ENCODE measurements at places on chromosomes 1 and 21.
A peak's percentile ranks its signal among the peaks of the same experiment; 100 is the strongest.

GRCh38 chr1:211324992-211325775, 1.4 kb upstream of the TRAF5 start:
- DNase-seq, result no peak

DNA sequence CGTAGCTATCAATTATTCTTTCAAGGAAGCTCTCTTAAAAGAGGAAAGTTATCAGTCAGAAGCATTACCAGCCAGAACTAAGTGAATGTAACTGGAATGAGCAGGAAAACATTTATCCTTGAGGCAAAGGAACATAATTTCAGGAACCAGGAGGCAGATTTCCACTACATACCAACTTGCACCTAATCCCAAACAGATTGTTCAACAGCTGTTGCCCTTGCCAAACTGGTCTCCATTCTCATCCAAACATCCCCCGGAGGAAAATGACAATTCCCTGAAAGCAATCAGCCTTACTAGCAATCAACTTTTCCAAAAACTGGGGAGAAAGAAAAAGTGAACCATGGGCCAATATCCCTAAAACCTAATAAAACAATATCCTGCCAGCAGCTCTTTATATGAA, 35.0 kb downstream of the ENAH start:
- DNase-seq, result no peak

GRCh38 chr1:181206513-181206912, 118.0 kb downstream of the IER5 start:
- DNase-seq, result no peak

GRCh38 chr1:51973587-51974474, 16.7 kb downstream of the RAB3B start:
- DNase-seq, result no peak

GRCh38 chr1:28893403-28894102, 20.8 kb upstream of the EPB41 start:
- DNase-seq, result peak; percentile 36

DNA sequence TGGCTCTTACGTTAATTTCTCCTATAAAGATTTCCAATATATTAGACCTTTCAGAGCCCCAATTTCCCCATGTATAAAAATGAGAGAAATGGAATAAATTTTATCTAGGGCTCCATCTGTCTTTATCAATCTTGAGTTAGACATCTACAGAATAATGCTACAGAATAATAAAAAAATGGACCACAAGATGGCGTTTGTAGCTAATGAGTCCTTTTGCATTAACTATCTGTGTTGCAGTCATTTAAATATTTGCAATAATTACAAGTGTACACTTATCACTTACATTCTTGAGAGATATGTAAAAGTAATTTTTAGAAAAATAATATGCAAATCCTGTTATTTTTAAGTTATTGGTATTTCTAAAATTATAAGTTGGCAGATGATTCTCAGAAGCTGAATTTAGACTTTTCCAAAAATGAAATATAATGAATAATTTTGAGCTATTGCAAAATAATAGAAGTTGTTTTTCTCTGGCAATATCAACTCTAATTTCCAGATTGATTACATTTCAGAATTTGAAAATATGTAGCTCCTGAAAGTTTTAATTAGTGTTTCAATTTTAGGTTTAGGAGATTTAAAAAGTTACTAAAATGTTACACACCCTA, 87.7 kb downstream of the SNX7 start:
- DNase-seq, result peak; percentile 18

DNA sequence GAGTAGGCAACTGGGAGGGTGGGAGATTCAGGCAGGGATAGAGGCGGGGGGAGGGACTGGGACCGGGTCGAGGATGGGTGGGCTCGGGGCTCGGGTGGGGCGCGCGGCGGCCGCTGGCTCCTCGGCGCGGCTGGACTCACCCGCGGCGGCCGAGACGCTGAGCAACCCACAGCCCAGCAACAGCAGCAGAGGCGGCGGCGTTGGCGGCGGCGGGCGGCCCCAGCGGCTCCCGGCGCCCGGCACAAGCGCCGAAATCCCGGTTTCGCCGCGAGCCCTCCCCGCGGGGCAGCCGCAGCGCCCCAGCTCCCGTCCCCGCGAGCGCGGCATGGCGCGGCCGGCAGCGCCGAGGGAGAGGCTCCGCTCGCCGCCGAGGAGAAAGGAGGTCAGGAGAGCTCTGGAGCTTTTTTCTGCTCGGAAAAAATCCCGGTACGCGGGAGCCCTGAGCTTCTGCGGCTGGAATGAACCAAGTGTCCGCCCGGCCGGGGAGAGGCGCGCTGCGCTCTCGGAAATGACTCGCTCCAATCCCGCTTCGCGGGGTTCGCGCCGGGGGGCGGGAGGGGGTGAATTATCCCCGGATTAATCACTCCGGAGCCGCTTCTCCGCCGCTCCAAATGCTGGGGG, at the start of gene CSMD2:
TSS of gene CSMD2 (minus strand) at position 460 of the 621 bp plus-strand sequence. CDS start at position 327, 133 bp downstream.
- no peak for DNase-seq

DNA sequence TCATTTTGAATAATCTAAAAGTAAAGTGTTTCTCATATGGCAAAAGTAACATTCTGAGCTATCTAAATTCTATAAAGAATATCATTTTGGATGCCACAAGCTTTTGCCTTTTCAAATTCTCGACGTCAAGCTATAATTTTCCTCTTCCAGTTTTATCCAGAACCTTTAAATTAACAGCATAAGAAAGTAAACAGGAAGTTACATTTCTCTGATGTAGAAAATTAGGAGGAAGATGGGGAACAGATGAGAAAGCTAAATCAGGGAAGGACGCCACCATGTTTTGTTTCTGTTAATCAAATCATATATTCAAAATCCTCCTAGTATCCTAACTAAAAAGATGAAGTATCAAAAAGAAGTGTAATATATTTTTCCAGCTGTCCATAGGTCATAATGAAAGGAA, 8.8 kb upstream of the CAMSAP2 start:
- no peak for DNase-seq

- DNase-seq, result no peak
These were observed 842.2 kb downstream of the USP25 start for GRCh38 chr21:16572032-16572431.

- DNase-seq, result no peak
These were observed 21.5 kb downstream of the RPL5 start for GRCh38 chr1:92853299-92853698.

- DNase-seq, result no peak
These were observed 10.1 kb upstream of the SLC25A33 start for GRCh38 chr1:9529190-9529589.

DNA sequence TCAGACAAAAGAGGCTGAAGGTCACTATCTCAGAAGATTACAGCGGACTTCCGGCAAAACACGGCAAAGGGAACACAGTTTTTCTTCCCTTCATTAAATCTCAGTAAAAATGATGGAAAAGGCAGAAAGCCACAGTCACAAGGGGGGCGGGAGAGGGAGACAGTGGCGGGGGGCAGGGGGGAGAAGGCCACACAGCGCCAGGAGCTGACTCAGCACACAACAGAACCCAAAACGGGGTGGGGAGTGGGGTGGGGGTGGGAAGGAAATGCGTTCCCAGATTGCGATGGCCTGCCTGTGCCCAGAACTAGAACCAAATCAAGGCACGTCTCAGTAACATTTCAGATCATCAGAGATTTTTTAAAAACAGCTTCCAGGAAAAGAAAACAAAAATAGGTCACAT, 13.4 kb downstream of the CFAP74 start:
- no peak for DNase-seq

- no peak for DNase-seq
These were observed 118.0 kb upstream of the PAXBP1 start for GRCh38 chr21:32889596-32889995.

- no peak for DNase-seq
These were observed 56.4 kb downstream of the GRIK3 start for GRCh38 chr1:36977731-36978406.

DNA sequence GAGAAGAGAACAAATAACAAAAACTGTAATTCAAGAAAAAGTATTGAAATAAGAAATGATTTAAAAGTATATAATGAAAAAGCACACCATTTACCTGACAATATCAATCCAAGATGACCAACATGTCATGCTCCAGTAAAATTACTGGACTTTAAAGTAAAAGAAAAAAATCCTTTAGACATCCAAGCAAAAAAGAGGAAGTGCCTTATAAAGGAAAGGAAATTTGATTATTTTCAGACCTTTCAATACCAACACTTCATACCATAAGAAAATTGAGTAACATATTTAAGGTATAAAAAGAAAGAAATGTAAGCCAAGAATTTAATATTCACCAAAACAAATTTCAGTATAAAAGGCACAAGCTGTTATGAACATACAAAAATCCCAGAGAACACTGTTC, 46.2 kb upstream of the SSX2IP start:
- no peak for DNase-seq

GRCh38 chr1:66402194-66402593, 131.8 kb upstream of the SGIP1 start:
- DNase-seq, result peak; percentile 92

- no peak for DNase-seq
These were observed 46.8 kb downstream of the XCL1 start for GRCh38 chr1:168623003-168623828.

DNA sequence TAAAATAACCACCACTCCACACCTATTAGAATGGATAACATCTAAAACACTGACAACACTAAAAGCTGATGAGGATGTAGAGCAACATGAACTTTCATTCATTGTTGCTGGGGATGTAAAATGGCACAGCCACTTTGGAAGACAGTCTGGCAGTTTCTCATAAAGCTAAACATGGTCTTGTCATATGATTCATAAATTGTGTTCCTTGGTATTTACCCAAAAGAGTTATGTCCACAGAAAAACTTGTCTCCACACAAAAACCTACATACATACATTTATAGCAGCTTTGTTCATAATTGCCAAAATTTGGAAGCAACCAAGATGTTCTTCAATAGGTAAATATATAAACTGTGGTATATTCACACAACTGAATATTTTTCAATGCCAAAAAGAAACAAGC, 16.0 kb upstream of the XCL1 start:
- DNase-seq, result no peak

DNA sequence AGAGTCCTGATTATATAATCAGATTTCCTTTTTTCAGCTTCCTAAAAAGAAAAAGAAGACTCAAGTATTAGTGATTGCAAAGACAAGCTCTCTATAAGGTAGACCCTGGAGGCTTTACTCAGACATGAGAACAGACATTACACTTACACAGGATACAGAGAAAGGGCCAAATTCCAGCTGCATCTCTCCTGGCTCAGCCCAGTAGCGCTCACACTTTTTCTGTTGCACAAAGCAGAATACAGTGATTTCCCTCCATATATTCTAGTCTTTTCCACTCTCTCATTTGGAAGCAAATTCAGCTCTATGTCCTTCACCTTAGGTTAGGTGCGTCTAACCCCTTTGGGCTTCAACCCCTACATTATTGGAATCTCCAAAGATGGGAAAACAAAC, 15.1 kb downstream of the PTPN22 start:
- DNase-seq, result no peak

DNA sequence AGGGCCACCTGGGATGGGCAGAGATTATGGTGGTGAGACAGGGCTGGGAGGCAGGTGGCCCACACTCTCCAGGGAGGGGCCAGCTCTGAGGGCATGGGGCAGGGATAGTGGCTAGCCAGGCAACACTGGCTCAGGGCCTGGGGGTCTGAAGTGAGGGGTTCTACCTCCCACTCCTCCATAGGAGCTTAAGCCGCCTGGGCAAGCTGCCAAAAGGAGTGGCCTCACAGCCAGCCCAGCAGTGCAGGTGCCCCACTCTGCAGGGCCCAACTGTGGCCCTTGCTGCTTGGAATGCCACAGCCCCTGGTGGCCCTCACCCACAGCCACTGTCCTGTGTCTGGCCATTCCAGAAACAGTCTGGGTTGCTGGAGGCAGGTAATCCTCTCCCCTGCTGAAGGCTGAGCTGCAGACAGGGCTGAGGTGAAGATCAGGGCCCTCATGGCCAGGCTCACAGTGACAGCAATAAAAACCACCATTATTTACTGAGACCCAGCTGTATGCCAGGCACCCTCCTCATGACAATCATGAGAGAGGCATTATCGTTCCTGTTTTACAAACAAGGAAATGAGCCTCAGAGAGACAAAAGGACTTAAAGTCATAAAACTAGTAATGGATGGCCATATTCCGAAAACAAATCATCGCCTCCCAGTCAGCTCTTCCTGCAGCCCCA, 31.0 kb downstream of the KIF21B start:
- DNase-seq, result no peak

DNA sequence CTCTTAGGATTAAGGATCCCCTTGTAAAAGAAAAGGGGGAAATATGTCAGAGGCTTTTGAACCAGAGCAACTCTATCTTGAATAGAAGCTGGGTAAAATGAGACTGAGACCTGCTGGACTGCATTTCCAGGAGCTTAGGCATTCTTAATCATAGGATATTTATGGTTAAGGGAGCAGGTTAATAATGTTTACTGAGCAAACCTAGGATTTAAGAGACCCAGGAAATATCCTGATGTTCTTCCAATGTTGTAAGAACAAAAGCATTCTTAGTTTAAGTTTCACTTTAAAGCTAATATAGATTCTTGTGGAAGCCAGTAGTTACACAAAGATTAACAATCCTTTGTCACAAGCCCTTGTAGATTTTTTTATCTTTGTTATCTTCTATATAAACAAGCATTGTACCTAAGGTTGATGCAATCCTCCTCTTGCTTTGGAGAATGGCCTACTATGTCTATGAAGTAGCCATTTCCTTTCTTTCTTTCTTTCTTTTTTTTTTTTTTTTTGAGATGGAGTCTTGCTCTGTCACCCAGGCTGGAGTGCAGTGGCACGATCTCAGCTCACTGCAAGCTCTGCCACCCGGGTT, 570.2 kb upstream of the BEND5 start:
- no peak for DNase-seq

DNA sequence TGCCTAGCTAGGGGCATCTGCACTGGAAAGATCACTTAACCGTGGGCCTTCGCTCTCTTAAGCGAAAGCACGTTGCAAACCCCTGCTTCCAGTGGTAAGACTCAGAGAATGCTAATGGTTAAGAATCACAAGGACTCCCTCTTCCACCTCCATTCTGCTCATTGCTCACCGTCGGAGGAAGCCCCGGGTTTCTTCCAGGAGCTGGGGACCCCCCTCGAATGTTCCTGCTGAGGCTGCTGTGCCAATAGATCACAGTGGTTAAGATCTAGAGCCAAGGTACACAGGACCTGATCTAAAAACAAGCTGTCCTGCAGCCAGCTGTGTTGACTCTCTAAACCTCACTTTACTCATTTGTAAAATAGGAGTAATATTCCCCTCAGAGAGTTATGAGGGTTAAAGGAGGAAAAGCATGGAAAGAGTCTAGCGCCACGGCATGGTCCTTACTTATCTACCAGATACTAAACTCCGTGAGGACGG, 765 bp downstream of the VAMP3 start:
- DNase-seq, result peak; percentile 9

DNA sequence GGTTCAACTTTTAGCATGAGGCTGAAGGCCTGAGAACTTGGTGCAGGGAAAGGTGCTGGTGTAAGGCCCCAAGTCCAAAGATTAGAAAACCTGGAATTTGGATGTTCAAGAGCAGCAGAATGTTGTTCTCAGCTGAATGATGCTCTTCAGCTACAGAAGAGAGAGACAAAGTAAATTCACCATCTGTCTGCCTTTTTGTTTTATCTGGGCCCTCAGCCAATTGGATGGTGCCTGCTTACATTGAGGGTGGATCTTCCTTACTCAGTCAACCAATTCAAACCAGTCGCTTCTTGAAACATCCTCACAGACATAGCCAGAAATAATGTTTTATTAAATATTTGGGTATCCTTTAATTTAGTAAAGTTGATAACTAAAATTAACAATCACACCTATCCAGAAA, 748.2 kb upstream of the ADAMTS5 start:
- no peak for DNase-seq
